ENCODE measurements at places on chromosomes 5 and 9. TPM values are rescaled to one million over a fixed set of nuclear protein-coding genes. Genes with fewer than 3 reads are reported as not detected.

Gene IL13
- total RNA-seq: not detected

Gene THOC3
- total RNA-seq: 60.9 TPM

Gene C9
- total RNA-seq: not detected

Gene GRIN3A
- total RNA-seq: not detected

Gene ZFP2
- not detected for total RNA-seq

Gene SLC6A3
- total RNA-seq: 1.3 TPM

Gene MARVELD2
- 2.5 TPM for total RNA-seq

Gene FYB1
- 11.5 TPM for total RNA-seq

Gene ACOT12
- not detected for total RNA-seq

Gene CTXN3
- total RNA-seq: not detected

Gene TUBB4B
- 764 TPM for total RNA-seq

Gene FOXD4L4
- 0.13 TPM for total RNA-seq

Gene ESM1
- total RNA-seq: not detected

Gene APBA1
- 0.28 TPM for total RNA-seq
